ENCODE measurements at places on chromosomes 3 and 15.

- no peak for DNase-seq
Observed at GRCh38 chr3:137764001-137764433, at the start of gene SOX14. Gene SOX14 (plus strand): TSS chr3:137764315. CDS start chr3:137764785, 470 bp downstream.

DNA sequence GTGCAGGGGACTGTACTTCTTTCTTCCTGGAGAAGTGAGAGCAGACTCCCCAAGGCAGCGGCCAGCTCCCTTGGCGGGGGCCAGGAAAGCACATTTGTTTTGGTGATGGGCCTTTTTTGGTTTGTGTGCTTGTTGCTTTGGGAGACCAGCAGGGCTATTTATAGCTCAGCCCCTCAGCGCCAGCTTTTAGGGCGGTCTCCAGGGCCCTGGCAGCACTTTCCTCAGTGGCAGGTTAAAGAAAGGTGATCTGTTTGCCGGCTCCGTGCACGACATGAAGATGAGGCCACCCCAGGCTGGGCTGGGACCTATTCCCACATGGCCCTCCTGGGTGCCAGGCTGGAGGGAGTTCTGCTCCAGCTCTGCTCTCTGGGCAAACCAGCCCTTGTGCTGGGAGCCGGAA lies 21.8 kb downstream of the SLC6A11 start:
- DNase-seq = no peak

DNA sequence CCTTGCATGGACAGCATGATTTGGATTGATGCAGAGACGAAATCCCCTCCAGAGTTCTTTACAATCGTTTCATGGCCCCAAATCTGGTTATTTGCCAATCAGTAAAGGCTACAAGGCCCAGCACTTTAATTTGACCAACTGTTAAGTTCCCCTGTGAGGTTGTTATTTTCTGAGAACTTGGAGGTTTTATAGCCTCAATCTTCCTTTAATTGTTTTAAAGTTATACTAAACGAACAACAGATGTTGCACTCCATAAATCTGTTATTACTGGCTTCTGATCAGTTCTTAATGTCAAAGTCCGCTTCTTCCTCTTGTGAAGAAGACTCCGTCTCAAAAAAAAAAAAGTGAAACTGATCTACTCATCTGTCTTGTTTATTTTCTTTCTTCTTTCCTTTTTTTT lies 30.8 kb downstream of the LARP6 start:
- no peak for DNase-seq

GRCh38 chr3:19931767-19932188 lies 2.2 kb downstream of the EFHB start:
- DNase-seq = no peak

- peak; percentile 74 for DNase-seq
Observed at GRCh38 chr3:186783731-186784515, 546 bp downstream of the EIF4A2 start.

DNA sequence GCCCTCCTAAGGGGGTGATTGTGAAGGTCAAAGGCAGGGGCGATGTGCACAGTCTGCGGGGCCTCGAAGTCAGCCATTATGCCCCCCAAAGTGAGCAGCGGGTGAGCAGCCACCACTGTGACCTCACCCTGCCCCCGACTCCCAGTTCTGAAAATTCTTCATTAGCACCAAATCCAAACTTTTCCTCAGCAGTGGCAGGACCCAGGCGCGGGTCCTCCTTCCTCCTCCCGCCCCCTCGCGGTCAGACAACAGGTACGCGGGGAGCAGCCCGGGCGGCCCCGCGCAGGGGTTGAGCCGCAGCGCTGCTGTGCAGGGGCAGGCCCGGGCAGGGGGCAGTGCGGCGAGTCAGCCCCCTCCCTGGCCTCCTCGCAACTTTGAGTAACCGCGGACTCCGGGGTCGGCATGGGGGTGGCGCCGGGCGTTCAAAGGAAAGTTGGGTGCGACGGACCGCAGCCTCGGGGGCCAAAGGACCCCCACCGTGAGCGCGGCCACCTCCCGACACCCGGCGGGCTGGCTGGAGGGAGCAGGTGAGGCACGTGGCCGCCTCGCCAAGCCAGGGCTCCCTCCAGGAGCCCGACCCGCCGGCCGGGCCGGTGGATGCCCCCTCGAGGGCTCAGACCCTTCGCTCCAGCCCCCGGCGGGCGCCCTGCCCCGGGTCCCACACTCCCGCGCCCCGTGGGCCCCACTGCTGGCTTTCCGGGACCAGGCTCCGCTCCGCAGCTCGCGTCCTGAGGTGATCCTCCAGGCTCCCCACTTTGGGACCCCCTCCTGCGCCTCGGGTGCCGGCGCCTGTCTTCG lies 49.4 kb upstream of the CCDC174 start:
- DNase-seq = no peak

DNA sequence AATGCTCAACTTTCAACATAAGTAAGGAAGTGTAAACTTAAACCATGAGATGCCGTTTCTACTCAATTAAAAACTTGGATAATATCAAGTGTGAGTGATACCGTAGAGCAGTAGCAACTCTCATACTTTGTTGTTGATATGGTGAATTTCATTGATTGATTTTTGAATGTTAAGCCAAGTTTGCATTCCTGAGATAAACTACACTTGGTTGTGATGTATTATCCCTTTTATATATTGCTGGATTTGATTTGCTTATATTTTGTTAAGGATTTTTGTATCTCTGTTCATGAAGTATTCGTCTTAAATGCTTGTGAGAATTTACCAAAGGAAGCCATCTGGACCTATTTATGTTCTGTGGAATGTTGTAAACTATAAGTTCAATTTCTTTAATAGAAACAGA lies 21.7 kb downstream of the SLMAP start:
- DNase-seq = no peak

- no peak for DNase-seq
Observed at GRCh38 chr3:177426878-177427495, 229.7 kb upstream of the TBL1XR1 start.

DNA sequence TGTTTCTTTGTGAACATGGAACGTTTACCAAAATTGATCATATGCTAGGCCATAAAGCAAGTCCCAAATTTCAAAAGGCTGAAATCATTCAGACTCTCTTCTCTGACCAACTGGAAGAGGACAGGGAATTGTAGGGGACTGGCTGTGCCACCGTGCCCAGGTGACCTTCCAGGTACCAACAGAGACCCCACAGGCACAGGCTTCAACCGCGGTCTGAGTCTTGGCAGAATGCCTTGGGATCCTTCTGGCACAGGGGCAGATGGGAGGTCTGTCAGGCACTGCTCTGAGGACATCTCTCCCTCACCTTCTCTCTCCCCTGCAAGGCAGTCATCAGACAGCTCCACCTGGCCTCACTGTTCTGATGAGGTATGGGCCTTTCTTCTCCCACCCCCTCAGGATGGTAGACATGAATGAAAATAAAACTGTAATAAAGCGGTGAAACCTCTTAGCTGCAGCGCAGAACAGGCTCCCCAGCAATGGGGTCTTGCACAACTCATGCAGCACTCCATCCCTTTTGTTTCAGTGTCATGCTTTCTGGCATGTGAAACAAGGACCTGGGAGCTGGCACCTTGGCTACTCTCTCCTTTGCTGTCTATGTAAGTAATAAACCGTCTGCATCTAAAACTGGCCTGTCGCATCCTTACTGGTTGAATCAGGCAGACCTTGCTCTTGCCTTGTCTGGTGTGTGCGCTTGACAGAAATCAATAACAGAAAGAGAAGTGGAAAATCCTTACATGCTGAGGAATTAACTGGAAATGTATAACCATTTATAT lies 289.2 kb downstream of the KLF13 start:
- DNase-seq = no peak

GRCh38 chr3:14110699-14111098 lies 14.0 kb downstream of the CHCHD4 start:
- DNase-seq = no peak

DNA sequence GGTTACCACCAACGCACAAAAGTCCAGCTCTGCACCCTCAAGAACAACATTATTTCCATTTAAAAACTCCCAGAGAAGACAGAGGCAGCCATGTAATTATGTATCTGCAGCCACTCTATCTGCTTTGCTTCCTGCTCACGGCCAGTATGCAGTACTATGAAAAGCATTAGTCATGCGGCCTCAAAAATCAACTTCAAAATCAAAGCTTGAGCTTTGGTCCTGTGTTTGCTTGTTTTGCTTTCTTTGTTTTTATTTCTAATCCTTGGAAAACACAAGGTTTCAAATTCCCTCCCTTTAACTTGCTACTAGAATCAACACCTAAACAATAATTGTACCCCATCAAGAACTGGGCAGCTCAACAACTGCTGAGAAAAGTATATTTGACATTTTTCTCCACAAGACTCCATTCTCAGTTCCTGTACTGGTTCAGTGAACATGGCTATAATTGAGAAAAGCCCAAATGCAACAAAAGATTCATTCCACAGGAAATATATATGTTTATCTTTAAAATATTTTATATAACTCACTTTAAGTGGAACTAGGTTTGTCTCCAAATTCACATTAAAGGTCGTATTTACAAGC lies 37.6 kb downstream of the GBE1 start:
- DNase-seq = no peak

DNA sequence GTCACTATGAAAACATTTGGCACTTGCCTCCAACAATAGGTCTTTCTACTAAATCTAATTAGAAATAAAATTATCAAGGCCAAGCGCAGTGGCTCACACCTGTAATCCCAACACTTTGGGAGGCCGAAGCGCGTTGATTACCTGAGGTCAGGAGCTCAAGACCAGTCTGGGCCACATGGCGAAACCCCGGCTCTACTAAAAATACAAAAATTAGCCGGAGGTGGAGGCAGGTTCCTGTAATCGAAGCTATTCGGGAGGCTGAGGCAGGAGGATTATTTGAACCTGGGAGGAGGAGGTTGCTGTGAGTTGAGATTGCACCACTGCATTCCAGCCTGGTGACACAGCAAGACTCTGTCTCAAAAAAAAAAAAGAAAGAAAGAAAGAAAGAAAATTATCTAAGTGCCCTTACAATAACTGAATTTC lies 1.6 kb upstream of the PLD1 start:
- no peak for DNase-seq

DNA sequence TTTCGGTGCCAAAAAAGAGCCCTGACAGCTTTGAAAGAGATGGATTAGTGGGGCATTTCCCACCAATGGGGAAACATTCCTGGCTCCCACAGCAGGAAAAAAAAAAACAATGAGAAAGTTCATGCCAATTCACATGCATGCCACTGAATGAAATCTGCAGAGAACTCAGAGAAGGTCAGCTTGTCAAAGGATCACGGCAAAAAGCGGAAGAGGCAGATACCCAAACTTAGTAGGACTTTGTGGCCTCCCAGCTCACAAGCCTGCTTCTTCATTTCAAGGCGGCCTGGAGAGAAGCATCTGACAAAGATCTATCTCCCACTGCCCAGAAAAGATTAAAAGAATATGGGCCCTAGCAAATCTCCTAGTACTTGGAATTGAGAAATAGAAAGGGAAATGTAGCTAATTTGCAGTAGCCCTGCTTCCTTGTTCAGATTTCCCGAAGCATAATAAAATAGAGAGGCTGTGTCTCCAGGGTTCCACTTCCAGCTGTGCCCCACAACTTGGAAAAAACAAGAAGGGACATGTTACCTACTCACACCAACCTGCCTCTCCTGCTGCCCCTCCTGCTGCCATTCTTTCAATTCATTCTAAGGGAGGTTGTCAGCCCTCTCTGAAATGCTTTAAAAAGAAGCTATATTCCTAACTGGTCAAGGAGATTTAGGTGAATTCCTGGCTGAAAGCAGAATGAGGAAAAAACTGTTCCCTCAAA lies 170.4 kb downstream of the FHIT start:
- DNase-seq = no peak

GRCh38 chr3:143653493-143653892 lies 194.8 kb downstream of the SLC9A9 start:
- no peak for DNase-seq

DNA sequence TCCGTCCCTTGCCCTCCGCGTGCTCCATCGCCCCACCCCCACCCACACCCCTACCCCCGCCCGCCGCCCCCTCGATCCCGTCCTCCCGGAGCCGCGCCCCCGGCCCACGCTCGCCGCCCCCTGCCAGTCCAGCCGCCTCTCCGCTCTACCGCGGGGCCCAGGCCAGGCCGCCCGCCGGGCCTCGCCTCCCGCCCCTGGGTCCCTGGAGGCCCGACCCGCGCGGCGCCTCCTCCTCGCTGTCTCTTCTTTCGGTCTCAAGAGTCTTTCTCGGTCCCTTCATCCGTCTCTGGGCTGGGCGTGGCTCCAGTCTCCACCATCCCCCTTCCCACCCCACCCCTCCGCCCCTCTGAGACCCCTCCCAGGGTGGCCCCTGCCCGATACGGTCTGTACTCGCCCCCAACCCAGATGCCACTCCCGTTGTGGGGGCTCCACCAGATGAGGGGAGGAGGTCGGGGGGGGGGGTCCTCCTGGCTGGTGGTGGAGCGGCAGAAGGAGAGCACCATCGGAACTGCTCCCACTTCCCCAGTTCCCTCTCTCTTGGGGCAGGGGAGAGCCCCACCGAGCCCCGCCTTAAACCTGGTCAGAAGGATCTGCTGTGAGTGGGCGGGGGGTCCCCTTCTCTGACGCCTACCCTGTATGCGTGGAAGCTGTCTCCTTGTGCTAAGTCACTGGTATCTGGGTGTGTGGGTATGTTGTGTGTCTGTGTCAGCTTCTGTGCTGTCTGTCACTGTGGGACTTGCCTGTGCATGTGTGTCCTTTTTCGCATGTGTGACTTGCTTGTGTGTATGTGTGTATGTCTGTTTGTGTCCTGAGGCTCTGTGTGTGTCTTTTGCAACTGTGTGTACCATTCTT lies 1.0 kb downstream of the PRKCD start:
- peak; percentile 17 for DNase-seq

DNA sequence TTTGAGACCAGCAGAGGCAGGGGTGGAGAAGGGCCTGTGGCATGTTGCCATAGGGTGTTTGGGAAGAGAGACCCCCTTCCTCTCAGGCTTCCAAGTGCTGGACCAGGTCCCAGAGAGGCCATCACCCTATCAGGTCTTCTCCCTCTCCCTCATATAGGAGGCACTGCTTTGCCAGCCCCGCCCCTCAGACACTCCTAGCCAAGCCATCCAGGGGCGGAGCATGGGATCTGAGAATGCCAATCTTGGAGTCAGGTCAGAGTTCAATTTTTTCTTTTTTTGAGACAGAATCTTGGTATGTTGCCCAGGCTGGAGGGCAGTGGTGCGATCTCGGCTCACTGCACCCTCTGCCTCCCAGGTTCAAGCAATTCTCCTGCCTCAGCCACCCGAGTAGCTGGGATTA lies 32.7 kb downstream of the CRABP1 start:
- DNase-seq = no peak

DNA sequence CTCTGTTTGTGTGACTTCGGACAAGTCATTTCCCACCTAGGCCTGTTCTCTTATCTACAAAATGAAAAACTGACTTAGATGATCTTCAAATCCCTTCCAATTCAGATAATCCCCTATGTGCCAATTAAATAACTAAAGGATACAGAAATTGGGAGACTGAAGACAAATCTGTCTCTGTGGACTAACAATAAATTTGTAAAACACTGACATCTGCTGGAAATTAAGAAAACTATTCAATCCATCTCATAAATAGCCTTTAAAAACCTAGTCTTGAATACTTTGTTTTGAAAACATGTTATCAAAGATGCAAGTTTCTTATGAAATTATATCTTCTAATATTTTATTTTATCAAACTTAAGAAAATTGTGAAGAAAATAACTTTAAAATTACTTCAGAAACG lies 38.3 kb downstream of the MTHFS start:
- no peak for DNase-seq

- no peak for DNase-seq
Observed at GRCh38 chr3:54755756-54756155, 172.1 kb downstream of the LRTM1 start.

GRCh38 chr15:68369931-68370767 lies 61.8 kb downstream of the ITGA11 start:
- no peak for DNase-seq

- DNase-seq = no peak
Observed at GRCh38 chr3:33115024-33115768, 1.4 kb downstream of the CRTAP start.

GRCh38 chr15:96736384-96736783 lies 405.9 kb downstream of the NR2F2 start:
- no peak for DNase-seq

- no peak for DNase-seq
Observed at GRCh38 chr3:81980596-81981494, 219.4 kb upstream of the GBE1 start.

Data from T-helper 9 cell (primary cell).